Amygdala (tissue), 56 donors: ENCODE measurements at places on chromosomes 7 and 10.

GRCh38 chr7:2019711-2020511 is 212.8 kb downstream of the MAD1L1 start:
- DNase-seq, result no peak

DNA sequence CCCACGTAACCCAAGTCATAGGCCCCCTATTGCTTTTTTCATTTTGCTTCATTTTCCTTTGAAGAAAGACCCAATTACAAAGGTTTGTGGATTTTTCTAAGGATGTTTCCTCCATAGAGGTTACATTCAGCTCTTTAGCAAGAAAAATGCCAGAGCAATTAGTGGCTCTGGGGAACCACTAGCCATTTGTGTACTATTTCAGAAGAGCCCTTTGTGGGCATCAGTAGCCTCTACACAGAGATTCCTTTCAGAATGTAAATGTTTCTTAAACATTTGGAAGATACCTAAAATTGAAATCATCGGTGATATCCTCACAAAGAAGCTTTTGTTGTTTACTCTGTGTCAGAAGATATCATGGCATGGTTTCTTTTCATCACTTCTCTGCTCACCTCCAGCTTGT is 291.0 kb upstream of the KMT2E start:
- no peak for DNase-seq

GRCh38 chr10:87865241-87865881 is 1.9 kb downstream of the PTEN start:
- no peak for DNase-seq

- DNase-seq, result no peak
Measured at GRCh38 chr10:71521504-71522441, 125.1 kb downstream of the CDH23 start.

DNA sequence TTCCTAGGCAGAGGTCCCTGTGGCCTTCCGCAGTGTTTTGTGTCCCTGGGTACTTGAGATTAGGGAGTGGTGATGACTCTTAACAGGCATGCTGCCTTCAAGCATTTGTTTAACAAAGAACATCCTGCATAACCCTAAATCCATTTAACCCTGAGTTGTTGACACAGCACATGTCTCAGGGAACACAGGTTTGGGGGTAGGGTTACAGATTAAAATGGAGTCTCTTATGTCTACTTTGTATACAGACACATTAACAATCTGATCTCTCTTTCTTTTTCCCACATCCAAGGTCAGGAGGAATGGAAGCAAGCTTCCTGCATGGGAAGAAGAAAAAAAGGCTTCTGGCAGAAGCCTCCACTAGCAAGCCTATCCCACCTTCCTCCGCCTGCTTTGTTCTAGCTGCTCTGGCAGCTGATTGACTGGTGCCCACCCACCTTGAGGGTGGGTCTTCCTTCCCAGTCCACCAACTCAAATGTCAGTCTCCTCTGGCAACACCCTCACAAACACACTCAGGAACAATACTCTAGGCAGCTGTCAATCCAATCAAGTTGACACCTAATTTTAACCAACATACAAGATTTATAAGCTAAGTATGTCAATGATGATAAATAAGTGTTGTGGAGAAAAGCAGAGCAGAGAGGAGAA is 176.5 kb upstream of the CCZ1B start:
- DNase-seq, result no peak

- no peak for DNase-seq
Measured at GRCh38 chr7:25399000-25399750, 170.9 kb upstream of the NPVF start.

DNA sequence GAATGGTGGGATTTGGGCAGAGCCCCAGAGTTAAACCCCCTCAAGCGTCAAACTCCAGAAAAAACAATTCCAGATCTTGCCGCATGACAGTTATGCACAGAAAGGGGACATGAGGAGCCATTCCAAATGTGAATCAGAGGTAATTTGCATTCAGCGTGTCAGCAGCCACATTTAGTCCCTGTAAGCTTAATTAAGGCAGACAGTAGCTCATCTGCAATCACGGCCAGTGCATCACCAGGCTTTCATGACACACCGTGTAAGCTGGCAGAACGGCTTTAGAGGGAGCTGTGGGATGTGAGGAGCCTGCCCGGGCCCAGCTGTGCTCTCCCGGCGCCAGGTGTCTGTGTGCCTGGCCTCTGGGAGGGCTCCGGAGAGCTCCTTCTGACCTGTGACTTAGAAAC is 18.7 kb upstream of the PRKAG2 start:
- no peak for DNase-seq

GRCh38 chr7:158351051-158351450 is 236.6 kb downstream of the PTPRN2 start:
- DNase-seq, result no peak
